ENCODE measurements at places on chromosomes 6 and 20.

DNA sequence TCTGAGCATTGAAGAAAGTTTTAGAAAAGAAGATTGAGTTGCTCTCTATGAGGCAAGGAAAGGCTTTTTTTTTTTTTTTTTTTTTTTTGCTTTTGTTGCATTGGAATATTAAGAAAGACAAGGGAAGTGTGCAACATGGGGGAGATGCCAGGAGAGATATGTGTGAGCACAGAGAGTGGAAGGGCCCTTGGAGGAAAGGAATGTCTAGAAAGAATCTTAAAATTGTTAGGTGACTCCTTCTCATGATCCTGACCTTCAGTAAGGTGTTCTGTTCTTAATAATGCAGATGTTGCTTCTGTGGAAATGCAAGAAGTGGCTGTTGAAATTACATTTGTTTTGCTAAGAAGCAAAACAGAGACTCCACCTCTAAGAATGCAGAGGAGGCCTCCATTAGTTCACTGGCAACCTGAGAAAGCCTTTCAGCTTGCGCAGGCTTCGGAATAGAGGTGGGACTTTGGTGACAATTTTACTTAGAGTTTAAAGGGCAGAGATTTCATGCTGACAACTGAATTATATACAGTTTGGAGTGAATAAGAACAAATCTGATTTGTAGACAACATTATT is 118.0 kb upstream of the ASCC3 start:
- DNase-seq = no peak

GRCh38 chr6:2855061-2855519 is 13.4 kb upstream of the SERPINB1 start:
- no peak for DNase-seq

DNA sequence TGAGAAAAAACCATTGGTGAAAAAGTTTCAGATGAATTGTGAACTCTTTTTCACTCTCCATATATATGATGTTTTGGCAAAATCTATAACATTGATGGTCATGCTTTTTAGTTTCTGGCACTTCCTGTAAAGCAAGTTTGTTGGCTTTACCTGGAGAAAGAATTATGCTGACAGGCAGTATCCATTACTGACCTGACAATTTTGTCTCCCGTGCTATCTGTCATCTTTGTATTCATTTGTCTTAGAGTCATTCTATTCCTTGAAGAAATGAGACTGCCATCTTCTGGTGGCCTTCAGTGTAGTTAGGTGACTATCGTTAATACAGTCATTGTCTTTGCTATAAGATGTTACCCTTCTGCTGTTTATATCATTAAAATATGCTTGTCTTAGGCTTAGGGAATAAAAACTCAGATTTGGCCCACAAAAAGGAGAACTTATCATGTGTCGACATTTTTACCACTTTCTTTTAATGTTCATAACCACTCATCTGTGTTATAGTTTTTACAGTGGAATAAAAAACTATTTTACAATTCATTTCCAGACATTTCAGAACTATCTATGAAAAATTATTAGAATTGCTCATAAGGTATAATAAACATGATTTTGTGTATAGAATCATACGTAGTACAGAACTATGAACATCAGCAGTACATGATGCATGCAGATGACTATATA is 707.0 kb downstream of the EPM2A start:
- DNase-seq = peak; percentile 4

GRCh38 chr6:39803872-39804271 is 11.7 kb downstream of the DAAM2 start:
- DNase-seq = no peak

DNA sequence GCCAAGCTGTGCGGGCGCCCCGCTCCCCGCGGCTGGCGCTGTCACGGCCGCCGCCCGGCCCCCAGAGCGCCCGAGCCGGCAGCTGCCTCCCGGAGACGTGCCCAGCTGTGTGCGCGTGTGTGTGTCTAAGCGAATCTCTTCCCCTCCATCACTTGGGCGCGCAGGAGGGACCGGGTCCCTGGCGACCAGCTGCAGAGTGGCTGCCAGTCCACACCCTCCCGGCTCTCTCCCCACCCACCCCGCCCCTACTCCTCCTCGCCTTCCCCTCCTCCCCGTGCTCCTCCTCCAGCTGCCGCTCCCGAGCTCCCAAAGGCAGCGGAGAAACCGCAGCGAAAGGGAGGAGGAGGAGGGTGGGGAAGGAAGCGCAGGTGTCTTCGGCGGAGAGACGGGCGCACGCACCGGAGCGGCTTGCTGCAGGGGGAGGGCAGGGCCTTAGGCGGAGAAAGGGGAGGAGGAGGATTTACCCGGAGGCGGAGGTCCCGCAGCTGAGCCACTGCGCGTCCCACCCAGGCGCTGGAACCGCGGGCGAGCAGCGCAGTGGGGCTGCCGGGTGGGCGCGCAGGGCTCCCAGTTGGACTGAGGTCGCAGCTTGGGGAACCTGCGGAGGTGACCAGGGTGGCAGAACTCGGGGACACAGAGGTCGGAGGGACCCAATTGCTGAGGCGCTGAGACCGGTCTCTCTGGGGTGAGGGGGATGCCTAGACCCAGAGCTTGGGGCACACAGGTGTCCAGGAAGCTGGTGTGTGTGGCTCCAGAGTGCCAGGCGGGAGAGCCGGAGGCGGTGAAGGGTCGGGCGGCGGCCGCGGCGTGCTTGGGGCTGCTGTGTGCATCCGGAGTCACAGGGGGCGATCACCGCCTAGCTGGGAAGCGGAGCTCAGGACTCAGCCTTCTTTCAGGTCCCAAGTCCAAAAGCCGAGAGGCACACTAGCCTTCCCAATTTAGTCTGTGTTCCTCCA is at the start of gene HS3ST5:
HS3ST5 (minus strand) TSS at position 198 of the 956 bp plus-strand sequence. CDS start 280,178 bp downstream, outside the sequence.
- no peak for DNase-seq

All from cerebellum (tissue), 4 donors.